ENCODE measurements at places on chromosomes 2 and 18.

DNA sequence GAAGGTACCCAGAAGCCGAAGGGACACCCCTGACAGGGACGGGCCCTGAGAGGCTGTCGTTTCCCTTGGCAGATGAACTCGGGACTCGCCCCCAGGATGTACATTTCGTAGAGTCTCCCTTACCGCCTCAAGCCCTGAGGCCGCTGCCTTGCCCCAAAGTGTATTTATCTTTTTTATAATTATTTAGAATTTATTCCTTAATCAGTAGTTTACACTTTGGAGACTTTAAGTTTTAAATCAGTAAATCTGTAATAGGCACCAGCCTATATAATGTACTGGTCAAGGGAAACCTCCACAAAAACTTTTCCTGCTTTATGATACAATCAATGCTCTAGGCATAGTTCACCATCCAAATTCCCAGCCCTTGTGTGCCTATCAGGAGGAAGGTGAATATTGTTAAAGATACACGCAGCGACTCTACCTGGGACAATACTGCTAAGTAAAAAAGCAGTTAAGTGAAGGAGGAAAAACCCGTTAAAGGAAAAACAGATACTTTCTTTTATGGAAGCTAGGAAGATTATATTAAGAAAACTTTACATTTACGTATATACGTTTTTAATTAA lies 848 bp downstream of the VRK2 start:
- DNase-seq: no peak

DNA sequence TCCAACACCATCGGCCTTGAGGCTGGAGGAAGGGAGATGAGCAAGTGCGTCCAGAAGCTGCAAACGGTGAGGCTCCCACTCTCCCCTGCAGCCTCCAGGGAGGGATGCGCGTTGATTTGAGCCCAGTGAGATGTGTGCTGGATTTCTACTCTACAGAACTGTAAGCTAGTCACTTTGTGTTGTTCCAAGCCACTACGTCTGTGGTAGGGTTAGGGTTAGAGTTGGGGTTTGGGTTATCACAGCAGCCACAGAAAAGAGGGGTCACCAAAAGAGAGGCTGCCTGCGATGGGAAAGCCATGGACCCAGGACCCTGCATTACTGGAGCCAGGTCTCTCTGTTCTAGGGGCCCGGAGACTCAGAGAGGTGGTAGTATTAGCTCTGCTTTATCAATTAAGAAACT lies 94.5 kb downstream of the KCNF1 start:
- no peak for DNase-seq

GRCh38 chr2:216740557-216741222 lies 45.3 kb upstream of the IGFBP5 start:
- DNase-seq: no peak

GRCh38 chr2:158179660-158180059 lies 78.0 kb downstream of the UPP2 start:
- DNase-seq: no peak

DNA sequence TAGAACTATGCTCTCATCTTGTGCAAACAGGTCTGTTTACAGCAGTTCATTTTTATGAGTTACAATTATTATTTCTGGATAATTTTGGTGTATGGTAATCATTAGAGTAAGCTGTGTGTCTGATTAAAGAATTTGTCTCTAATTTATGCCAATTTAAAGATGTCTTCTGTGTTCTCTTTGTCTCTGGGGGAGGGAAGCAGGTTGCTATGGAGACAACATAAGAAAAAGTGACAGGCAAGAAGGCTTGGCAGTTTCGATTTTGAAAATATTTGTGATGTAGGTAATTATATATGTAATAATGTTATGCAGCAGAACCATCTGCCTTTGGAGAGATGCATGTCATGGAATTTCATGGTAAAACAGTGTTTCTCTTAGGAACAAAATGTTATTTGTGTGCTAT lies 78.2 kb downstream of the SH3RF3 start:
- DNase-seq: no peak

DNA sequence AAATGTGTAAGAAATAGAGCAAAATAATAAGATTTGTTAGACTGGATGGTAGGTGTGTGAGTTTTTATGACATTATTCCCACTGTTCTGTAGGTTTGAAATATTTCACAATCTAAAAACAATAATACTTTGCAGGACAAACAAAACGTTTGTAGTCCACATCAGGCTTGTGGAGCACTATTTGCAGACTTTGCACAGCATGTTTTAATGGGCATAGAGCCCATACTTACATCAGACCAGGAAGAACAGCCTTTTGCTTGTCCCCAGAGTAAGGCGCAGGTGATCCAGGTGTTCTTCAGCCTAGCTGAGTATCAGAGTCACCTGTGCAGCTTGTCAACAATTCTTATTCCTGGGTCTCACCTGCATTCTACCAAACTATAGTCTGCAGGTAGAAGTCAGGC lies 9.1 kb upstream of the STK39 start:
- DNase-seq: no peak

GRCh38 chr2:1420746-1421480 lies 7.7 kb downstream of the TPO start:
- no peak for DNase-seq

DNA sequence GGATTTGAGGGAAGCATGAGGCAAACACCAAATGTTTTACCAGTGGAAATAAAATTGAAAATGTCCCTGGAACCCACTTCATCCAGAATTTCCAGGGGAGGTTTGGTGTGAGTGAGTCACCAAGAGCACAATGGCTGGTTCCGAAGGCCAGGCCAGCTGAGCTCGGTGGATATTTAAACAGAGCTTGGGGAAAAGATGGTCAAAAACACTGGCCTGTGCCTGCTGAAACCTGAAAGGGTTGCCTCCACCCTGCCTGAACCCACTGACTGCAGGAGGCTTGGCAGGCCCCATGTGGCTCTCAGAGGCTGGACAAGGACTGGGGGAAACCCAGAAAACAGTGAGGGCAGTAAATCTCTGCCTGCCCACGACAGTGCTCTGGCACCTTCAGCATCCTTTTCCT lies 93.9 kb downstream of the TTC32 start:
- no peak for DNase-seq

DNA sequence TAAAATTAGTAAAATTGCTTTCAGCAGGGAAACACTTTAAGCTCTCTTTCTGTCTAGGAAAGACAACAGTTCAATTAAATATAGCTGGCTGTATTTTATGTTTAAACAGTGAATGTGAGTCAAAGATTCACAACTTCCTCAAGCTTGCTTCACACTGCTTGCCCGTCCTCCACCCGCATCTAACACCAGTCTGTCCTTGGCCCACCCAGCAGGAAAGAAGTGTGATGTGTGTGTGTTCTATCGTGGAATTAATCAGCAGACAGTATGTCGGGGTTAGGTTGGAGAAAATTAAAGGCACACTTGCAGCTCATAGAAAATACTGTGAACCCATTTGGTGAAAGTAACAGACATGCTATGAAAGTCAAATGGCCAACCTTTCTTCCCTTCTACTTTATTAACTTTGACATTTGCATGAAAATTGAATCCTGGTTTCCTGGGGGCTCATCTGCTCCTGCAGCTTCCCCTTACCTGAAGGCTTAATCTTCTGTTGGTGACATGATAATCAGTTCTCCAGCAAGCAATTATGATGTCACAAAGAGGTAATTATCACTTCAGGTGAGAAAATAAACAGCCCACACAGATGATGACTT lies 182.0 kb downstream of the UXS1 start:
- no peak for DNase-seq

GRCh38 chr2:182717816-182718215 lies 1.8 kb downstream of the DNAJC10 start:
- DNase-seq: no peak

DNA sequence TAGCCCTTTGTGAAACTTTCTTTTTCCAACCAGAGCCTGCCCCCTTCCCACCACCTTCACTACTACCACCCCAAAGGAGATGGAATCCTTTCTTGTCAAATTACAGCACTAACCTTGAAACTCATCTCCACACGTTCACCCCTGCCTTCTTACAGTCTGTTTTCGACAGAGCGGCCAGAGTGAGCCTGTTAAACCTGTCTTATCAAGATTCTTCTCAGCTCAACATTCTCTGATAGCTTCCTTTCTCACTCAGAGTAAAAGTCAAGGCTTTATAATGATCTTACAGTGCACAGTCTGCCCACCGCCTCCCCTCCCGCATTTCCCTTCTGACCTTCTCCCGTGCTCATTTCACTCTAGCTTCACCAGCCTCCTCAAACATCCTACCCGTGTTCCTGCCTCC lies 56.0 kb downstream of the ARHGAP25 start:
- no peak for DNase-seq

DNA sequence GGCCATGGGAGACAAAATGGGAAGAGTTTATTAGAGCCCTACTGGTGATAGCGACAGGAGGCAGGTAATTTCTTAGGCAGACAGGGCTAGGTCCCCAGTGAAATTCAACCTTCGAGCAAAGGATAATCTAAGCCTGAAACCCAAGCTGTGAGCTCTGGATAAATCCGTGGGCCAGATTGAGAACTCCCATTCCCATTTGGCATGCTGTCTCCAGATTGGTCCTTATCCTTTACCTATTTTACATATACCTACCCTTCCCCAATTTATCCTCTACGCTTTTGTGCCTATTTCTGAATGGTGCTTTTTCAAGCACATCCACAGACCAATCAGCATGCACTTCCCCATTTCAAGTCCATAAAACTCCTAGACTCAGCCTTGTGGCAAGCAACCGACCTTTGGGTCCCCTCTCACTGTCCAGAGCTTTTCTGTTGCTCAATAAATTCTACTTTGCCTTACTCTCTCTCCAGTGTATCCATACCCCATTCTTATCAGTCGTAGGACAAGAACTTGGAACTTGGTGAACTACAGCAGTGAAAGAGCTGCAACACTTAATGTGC lies 268.0 kb downstream of the MYCN start:
- no peak for DNase-seq

DNA sequence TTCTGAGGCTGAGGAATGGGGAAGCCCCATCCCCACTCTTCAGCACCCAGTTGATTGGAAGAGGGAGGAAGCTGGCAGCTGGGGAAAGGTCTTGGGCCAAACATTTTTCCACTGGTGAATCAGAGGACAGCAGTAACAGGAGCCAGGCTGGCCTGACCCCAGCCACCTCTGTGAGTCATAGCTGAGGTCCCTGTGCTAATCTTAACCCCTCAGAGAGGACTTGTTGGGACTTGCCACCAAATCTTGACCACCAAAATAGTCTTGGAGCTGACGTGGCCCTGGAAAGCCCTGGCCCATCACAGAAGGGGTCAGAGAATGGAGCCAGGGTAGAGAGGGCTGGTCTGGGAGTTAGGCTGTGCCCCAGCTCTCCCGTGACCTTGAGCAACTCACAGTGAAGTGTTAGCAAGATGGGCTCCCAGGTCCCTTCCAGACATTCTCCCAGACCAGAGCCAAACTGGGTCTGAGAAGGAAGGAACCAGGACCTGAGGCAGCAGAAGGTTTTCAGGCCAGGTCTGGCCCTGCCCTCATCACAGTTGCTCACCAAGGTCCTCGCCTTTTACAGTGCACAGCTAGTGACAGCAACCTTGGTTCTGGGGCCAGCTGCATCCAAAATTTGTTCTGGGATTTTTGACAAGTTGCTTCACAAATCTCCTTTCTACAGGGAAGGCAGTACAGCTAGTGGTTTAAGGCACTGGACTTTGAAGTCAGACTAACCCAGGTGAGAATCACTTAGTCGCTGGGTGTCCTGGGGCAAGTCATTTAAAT lies 266.6 kb downstream of the CYP26B1 start:
- no peak for DNase-seq

DNA sequence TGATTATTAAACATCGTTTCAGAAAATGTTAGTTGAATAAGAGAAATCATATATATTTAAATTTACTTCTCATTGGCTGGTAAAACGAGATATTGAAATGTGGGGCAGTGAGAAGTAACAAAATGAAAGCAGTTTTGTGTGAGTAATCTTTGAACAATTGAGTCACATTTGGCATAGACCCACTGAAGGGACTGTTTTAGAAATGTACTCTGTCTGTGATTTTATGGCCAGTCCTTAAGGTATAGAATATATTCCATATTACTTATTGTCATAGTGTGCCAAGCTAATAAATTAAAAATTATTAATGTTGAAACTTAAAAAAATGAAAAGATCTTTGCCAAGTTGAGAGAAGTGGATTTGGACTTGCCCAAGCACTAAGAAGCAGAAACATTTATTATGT lies 222.4 kb upstream of the COL3A1 start:
- no peak for DNase-seq

DNA sequence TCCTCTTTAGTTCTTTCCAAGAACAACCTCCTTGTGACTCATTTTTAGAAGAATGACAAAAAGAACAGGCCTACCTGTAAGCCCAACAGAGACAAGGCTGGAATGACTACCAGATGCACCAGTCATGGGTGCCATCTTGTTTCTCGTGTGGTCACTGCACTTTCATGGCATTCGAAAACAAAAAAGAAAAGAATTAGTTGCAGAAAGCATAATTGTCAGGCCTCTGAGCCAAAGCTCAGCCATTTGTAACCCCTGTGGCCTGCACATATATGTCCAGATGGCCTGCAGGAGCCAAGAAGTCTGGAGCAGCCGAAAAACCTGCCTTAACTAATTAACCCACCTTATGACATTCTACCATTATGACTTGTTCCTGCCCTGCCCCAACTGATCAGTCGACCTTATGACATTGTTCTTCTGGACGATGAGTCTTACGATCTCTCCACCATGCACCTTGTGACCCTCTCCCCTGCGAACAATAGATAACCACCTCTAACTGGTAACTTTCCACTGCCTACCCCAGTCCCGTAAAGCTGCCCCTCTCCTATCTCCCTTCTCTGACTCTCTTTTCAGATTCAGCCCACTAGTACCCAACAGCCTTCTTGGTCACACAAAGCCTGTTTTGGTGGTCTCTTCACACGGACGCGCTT lies 13.9 kb upstream of the BUB1 start:
- no peak for DNase-seq

GRCh38 chr2:147636886-147637285 lies 207.9 kb upstream of the ACVR2A start:
- DNase-seq: no peak

GRCh38 chr2:42102024-42102590 lies 54.3 kb downstream of the PKDCC start:
- DNase-seq: no peak

DNA sequence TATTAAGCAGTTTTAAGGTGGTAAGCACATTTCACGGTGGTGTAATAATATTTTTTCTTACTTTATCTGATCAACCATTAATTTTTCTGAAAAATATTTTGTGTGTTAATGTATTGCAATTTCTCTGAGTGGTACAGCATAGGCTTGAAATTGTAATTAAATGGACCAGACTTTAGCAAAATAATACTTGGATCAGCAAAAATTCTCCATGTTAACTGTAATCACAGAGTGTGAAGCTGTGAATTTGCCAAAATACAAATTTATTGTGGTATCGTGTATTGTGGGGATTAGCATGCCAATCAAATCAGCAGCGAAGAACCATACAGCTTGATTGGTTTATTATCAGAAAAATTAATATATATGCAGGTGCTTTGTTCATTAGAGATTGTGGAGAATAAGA lies 1088.9 kb upstream of the GYPC start:
- DNase-seq: no peak

DNA sequence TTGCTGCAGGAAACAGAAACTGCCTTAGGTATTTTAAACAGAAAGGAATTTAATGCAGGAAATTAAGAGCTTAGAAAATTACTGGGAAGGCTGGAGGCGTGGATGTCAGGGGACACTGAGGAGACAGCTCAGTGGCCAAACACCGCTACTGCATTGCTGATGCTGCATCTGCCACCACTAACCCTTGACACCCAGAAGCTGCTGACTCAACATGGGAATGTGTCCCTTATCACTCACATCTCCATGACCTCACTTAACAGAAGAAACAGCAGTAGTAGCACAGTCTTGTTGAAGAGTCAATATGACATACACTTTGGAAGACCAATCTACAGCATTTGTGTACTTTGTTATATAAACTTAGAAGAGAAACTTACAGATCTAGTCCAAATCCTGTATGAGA lies 906.1 kb downstream of the SLC4A3 start:
- no peak for DNase-seq

Data from anterior cingulate cortex (tissue), 58 donors.